Heart right ventricle (tissue), 16 donors: ENCODE measurements at places on chromosomes 2 and 18. TPM values are rescaled to one million over a fixed set of nuclear protein-coding genes. Genes with fewer than 3 reads are reported as not detected.

GRCh38 chr2:40556739-40557138, 104.8 kb upstream of the SLC8A1 start:
- no peak for DNase-seq

GRCh38 chr2:36697424-36698066, 1.0 kb downstream of the VIT start:
- DNase-seq, result no peak

DNA sequence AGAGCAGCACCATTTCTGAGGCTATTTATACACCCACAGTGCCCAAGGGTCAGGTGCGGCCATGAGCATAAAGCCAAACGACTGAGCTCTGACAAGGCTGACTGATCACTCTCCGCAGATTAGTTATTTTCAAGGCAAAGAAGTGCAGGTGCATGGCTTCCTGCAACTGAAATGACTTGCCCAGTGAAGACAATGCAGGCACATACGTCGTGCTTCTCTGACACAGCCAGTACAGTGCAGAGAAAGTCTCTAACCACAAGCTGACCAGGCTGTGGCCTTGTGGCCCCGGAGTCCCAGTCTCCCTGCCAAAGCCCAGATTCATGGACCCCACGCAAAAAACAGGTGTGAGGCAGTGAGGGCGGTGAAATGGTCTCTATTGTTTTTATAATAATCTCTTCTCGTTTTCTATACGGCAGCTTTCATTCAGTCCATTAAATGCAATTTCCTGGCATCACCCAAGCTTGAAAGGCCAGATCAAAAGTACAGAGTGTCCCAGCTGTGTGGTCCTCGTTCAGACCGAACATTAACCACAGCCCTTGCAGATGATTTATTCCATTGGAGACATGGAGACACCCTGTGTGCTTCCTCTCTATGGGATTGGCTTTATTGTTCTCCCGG, 447.0 kb upstream of the ID2 start:
- no peak for DNase-seq

DNA sequence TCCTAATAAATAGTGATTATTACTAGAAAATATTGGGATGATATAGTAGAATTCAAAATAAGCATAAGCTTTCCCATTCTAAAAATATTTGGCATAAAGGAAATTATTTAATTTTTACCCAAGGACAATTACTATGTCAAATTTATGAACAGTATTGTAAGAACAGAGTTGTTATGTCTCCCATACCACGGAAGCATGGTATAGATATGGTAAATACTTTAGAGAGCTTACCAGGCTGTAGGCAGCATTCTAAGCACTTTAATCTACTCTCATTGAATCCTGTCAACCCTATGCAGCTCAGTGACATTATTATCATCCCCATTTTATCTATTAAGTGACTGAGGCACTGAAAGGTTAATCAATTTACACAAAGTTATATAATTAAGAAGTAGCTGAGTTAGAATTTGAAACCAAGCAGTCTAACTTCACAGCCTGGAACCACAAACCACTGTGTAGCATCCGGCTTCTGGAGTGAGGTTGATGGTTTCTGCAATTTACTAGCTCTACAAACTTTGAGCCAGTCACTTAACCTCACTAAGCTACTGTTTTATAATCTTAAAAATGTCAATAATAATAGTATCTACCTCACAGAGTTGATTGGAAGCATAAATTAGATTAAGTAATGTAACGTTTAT, 323.7 kb downstream of the ARHGAP15 start:
- DNase-seq, result no peak

DNA sequence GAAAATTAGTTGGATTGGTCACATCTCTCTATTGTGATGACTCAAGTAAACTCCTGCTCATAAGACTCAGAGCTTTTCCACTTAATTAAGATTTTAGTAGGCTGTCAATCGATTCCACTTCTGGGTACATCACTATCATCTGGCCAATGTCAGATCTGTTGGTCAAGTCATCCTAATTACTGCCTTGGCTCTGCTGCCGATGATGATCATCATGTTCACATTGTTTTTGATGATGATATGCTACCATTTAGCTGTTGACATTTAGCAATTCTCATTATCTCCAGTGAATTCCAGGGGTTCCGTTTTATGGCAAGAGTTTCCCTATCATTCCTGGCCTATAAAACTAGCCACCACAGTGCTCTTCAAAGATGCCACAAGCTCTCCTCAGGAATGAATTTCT, 253.4 kb downstream of the IKZF2 start:
- no peak for DNase-seq

- no peak for DNase-seq
Observed at GRCh38 chr18:76502551-76502950, 7.5 kb upstream of the ZNF516 start.

GRCh38 chr18:78240627-78241252, 738.9 kb upstream of the SALL3 start:
- no peak for DNase-seq

- DNase-seq, result no peak
Observed at GRCh38 chr2:222034058-222034457, 264.7 kb downstream of the PAX3 start.

DNA sequence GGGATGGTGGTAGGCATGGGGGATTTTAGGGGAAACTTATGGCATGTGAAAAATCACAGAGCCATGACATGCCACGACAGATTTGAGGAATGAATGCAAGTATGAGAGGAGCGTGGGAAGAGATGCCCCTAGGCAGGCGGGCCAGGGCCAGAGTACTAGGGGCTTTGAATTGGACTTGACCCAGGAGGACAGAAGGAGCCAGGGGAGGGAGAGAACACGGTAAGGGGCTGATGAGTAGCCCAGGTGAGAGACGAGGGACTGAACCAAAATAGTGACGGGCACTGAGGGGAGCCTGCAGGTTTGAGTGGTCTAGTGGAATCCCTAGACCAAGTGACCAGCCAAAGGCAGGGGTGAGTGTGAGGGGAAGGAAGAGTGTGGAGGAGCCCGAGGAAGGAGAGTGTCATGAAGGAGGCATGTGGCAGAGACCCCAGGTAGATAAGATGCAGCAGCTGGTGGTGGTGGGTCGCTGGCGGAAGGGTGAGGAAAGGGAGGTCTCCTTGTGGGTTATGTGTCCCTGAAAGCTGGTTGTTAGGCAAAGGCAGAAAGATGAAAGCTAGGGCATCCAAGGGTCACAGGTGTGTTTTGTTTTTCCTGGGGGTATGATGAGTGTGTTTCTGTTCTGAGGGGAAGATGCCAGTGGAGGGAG, 48.7 kb downstream of the ZBTB7C start:
- DNase-seq, result no peak

DNA sequence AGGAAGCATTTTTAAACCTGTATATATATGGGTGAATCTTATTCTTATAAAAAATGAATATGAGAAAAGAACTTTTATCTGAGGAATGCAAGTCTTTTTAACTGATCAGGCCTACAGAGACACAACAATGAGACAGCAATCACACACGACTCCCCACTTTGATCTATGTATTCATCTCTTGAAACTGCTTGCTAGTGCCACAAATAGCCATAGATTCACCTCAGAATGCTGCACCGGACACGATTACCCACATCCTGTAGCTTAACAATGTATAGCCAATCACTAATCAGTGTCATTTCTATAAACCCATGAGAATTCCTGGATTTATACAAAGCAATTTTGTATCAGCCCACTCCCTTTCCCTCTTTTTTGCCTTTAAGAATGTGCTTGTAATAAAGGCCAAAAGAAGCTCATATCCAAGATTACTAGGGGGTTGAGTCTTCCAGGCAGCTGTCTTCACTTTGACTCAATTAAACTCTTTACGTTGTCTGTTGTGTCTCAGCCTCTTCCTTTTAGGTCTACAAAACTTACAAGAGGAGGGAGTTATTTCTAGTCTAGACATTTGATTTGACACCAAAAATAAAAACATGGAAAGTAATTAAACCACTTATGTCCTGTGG, 94.9 kb downstream of the MBD2 start:
- no peak for DNase-seq

GRCh38 chr2:8380026-8380425, 301.8 kb upstream of the ID2 start:
- peak; percentile 71 for DNase-seq

DNA sequence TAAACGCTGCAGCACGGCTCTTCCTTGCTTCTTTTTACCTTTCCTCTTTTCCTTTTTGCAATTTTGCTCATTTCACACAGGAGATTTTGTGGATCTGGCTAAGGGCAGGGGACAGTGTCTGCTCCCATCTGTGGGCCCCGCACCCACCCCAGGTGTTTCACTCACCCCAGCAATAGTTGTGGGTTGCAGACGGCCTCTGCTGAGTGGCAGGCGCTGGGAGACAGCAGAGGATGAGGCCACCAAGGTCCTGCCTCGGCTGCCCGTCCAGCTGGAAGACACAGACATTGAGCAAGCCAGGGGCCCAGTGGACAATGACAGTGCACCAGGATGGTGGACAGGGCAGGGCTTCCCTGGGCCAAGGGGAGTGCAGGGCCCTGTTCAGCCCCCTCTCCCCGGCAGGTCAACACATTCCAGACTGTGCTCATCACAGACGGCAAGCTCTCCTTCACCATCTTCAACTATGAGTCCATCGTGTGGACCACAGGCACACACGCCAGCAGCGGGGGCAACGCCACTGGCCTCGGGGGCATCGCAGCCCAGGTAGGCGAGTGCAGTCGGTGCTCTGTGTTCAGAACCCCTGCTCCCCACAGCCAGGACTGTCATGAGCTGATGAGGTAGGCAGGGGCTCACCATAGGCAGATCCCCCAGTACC, 35.0 kb downstream of the SNED1 start:
- no peak for DNase-seq

DNA sequence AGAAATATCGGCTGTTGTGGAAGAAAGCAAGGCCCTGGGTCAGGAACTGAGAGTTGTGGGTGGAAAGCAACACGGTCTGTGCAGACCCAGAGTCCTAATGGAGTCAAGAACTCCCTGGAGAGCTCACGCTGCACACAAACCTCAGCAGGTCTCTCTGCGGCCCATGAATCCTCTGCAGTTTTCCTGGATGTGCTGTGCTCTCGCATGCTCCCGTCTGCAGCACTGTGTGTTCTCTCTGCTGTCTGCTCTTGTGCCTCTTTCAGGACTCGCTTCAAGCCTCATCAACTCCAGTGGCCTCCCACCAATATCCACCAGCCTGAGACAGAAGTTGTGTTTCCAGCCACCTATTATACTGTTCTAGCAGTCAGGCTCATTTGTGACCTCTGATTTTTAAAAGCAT, 24.3 kb downstream of the RNU4ATAC start:
- no peak for DNase-seq

GRCh38 chr2:16664809-16665747, 556 bp downstream of the CYRIA start:
- DNase-seq, result no peak

DNA sequence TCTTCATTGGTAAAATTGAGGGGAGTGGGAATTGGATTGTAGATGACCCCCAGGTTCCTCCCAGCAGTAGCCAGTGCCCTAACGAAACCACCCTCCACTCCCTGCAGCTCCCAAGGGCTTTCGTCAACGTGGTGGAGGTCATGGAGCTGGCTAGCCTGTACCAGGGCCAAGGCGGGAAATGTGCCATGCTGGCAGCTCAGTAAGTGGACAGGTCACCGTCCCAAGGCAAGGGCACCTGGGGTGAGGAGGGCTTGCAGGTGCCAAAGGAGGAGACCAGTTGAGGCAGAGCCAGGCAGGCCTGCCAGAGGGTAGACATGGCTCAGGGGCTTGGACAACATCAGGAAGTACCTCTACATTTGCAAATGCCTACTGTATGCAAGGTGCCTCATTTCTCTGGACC, 122.6 kb upstream of the PPP1CB start:
- DNase-seq, result peak; percentile 60

DNA sequence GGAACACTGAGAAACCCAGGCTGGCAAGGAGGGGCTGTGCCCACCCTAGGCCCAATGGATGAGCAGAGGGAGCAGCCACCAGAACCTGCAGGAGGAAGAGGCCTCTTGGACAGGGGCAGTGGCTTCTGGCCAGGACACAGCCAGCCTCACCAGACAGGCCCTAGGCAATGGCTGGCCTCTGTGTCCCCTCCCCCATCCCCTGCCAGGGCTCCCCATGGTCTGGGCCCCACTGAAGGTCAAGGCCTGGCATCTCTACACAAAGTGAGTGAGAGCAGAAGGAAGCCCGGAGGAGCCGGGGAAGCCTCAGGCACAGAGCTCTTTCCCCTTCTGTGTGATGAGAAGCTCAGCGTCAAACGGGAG, 6.3 kb downstream of the PRLH start:
- DNase-seq, result no peak

- DNase-seq, result no peak
Observed at GRCh38 chr2:33607905-33608304, 8.8 kb upstream of the FAM98A start.

- no peak for DNase-seq
Observed at GRCh38 chr2:241850544-241851324, 8.0 kb downstream of the PDCD1 start.

DNA sequence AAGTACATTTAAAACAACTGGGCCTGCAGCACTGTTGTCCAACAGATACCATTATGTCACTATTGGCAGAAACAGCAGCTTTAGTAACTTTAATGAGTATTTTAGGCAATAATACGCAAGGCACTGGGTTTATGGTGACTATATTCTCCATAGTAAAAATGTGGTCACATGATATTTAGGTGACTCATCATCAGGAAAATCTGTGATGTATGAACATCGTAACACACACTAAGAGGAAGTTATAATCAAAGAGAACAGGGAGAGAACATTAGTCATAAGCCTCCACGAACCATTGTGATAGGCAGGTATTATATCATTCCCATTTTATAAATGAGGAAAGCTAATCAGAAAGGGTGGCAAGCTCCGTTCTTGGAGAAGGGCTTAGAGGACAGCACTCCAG, 36.9 kb downstream of the RAPH1 start:
- DNase-seq, result no peak

DNA sequence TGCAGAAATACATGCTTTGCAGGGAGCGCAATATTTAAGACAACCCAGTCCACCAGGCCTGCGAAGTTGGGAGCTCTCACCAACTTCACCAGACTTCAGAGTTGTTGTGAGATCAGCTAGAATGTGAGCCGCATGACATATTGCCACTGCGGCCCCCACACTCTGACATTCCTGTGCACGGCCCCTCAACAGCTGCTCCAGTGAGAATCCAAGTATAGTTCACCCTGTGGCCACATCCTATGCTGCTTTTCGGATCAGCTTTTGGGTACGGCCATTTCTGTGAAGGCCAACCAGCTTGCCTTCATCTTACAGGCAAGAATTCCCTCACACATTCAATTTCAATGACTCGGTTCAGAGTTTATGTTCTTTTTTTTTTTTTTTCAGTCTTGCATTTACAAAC, 177.8 kb downstream of the SOX11 start:
- no peak for DNase-seq

DNA sequence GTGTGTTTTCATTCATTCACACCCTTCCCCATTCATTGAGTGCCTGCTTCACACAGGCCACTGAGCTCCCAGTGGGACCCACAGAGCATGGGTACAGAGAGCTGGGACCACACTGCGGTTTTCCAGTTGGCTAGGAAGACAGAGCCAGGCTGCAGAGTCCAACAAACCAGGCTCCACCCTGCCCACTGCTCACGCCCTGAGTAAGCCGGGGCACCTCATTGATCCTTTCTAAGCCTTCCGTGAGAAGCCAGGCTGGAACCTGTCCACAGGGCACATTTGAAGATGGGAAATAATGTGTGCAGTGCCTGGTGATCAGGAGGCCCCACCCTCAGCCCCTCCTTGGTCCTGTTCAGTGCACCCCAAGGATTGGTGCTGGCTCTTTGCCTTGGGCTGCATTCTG, 13.5 kb downstream of the KCNIP3 start:
- DNase-seq, result no peak

Gene RBM45
- polyA plus RNA-seq, result 13.7 TPM

Gene HMSD
- polyA plus RNA-seq, result not detected

Gene SKOR2
- polyA plus RNA-seq, result not detected

Gene ACOXL
- polyA plus RNA-seq, result not detected

Gene SH2D6
- 0.51 TPM for polyA plus RNA-seq

Gene ZC3H6
- polyA plus RNA-seq, result 0.83 TPM

Gene ACADL
- 0.16 TPM for polyA plus RNA-seq

Gene TMEM163
- 1.7 TPM for polyA plus RNA-seq
